Effector CD8-positive, alpha-beta T cell (primary cell): ENCODE measurements at places on chromosomes 1 and 21.

DNA sequence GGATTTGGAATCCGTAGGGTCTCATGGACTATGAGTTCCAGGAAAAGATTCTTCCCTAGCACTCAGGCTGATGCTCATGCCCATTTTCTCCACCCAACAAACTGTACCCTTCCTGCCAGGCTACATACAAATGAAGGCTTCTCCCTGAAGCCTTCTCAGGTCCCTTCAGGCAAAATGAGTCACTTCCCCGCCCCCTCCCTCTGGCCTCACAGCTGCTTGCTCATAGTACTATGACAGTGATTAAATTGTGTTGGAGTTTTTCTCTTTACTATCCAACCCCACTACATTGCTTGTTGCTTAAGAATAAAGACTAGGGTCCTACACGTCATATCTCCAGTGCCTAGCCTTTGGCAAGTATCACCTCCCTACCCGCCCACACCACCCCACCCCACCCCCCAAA is 207.6 kb upstream of the NFIA start:
- no peak for DNase-seq

DNA sequence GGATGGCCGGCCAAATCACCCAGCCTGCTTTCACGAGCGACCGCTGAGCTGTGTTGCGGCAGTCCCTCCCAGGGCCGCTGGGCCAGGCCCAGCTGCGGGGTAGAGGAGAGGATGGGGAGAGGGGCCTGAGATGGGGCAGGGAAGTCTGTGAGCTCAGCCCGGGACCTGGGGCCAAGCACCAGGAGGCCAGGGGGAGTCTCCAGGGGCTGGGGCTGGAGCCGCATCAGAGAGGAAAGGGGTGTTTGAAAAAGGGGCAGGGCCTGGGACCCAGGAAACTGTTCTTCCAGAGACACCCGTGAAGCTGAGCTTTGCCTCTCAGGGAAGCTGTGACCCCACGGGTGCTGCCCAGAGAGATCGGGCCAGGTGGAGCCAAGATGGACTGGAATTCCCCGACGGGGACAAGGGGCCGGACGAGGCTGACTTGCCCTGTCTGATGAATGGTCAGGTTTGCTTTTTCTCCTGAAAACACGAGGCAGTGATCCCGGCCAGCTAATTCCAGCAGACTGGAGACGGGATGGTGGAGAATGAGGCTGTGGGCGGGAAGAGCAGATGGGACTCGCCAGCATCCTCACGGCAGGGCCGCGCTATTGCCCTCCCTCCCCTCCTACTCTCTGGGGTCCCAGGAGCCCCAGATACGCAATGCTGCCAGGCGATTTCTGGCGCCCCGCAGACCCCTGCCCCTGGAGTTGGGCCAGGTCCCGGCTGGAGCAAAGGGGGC is 40.3 kb upstream of the COL18A1 start:
- DNase-seq: no peak

DNA sequence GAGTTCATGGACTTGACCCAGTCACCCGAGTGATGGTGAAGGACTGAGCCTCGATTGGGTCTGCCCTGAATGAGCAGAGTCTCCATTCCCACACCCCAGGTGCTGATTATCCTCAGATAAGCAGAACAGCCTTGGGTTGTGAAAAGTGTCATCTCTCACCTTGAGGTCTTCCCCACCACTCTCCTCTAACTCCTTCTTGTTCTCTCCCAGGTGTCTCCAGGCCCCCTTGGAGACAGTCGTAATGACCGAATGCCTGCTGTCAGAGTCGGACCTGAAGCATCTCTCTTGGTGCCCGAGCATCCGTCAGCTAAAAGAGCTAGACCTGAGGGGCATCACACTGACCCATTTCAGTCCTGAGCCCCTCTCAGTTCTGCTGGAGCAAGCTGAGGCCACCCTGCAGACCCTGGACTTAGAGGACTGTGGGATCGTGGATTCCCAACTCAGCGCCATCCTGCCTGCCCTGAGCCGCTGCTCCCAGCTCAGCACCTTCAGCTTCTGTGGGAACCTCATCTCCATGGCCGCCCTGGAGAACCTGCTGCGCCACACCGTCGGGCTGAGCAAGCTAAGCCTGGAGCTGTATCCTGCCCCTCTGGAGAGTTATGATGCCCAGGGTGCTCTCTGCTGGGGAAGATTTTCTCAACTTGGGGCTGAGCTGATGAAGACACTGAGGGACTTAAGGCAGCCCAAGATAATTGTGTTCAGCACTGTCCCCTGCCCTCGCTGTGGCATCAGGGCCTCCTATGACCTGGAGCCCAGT is 3.4 kb downstream of the PRAMEF12 start:
- DNase-seq: no peak

DNA sequence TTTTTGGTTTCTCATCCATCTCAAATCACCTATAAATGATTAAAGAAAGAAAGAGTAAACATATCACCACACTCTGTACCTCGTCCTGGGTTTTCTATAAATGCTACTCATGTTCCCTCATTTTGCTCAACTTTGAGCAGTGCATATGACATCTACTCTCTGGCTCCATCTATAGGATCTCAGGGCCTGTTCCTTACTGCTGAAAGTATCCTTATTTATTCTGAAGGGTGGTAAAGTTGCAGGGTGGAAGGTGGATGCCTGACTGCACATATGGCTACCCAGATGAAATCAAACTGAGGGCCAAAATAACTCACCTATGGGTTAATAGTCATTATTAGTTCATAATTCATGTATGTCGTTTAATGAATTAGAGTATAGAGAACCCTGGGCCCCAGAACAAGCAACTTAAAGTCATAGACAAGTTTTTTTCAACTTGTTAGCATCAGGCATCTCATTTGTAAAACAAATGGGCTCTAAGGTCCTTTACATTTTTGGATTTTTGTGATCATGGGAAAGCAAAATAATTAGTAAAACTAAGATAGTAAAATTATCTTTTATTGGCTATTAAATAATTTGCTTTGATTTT is 46.5 kb downstream of the NCF2 start:
- DNase-seq: no peak

- no peak for DNase-seq
Observed at GRCh38 chr21:36773995-36774394, 75.1 kb downstream of the SIM2 start.

- DNase-seq: no peak
Observed at GRCh38 chr1:206566999-206567398, 45.3 kb downstream of the EIF2D start.

DNA sequence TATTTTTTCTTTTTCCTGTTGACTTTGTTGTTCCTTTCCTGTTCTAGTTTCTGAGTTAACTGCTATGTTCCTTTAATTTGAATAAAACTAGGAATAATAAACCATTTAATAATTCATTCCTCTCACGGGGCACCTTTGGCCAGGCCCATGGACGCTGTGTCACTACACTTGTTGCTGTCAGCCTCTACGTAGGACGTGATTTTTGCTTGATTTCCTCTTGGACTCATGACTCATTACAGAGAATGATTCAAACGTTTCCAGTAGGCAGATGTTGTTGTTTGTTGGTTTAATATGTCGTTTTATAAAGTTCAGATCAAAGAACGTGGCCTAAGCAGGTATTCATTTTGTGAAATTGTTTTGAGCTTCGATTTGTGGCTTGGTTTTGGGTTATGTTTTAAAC is 9.1 kb upstream of the SLC19A1 start:
- no peak for DNase-seq

- DNase-seq: no peak
Observed at GRCh38 chr21:44426663-44427191, 28.6 kb upstream of the LRRC3 start.

- no peak for DNase-seq
Observed at GRCh38 chr1:18360251-18360650, 120.5 kb upstream of the KLHDC7A start.

DNA sequence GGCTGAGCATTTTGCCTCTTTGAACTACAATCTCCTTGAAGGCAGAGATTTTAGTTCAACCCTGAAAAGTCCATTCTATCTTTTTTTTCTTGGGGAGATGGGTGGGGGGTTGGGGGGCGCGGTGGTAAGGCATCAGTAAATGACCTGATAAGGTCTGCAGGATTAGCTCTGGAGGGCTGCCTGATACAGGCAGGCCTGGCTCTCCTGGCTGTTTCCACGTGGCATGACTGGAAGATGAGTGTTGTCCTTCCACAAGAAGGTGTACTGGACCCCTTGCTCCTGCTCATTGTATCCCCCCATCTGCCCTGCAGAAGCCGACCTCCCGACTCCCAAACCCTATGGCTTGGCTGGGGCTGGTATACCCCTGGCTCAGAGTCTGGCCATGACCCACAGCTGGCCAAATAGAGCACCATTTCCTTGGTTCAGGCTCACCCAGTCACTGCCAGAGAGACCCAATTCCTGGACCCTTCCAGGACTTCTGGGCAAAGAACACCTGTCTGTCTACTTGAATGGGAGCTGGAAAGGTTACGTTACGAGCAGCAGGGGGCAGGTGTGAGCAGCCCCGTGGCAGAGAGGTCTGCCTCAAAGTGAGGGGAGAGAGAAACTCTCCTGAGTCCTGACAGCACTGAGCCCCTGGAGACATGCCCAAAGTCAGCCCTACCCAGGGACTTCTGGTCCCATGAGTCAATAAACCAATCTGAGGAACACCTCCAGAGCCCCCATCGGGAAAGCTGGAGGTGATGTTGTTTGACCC is 17.0 kb downstream of the DHRS3 start:
- peak; percentile 48 for DNase-seq

DNA sequence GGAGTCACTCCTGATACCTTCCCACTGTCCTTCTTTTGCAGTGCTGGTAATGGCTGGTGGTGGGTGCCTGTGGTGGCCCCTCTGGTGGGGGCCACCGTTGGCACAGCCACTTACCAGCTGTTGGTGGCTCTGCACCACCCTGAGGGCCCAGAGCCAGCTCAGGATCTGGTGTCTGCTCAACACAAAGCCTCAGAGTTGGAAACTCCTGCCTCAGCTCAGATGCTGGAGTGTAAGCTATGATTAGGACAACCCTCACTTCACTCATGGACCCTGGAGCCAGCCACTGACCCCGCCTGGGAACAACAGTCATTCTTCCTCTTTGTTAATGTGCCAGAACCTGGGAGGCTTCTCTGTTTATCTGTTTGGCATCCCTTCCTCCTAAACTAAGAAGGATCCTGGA is 1.1 kb upstream of the ATP8B2 start:
- DNase-seq: no peak

DNA sequence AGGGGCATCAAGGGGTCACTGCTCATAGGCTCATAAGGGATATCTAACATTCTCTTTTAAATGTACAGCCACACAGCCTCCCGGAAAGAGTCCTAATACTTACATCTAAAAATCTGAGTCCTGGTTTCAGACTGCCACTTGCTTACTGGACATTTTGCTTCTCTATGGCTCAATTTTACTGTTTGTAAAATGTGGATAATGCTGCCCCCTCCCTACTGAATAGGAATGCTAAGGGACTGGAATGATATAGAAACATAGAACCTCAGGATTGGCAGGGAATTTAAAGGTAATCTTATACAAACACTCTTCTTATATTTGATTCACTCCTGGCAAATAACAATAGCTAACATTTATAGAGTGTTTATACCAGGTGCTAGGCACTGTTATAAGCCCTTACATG is 910 bp upstream of the TNR start:
- DNase-seq: no peak

DNA sequence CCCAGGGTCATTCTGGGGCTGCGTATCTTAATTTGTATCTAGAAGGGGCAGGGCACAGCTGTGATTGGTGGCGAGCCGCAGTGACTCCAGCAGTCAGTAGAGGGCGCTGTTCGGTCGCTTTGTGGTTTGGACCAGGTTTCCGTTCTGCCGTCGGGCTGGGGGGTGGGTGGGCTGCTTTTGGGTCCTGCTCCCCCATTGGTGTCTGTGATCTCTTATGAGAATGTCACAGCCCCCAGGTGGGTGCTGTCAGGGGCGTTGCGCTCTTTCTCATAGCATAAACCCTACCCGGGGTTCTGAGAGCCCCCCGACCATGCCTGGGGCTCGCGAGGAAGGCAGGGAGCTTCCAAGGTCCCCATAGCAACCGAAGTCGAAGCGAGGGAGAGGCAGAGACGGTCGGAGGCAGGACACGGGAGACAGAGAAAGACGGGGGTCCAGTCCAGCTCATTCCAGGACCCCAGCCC is 5.4 kb downstream of the TFF3 start:
- peak; percentile 55 for DNase-seq

- no peak for DNase-seq
Observed at GRCh38 chr1:35181790-35182455, 11.0 kb downstream of the SFPQ start.

DNA sequence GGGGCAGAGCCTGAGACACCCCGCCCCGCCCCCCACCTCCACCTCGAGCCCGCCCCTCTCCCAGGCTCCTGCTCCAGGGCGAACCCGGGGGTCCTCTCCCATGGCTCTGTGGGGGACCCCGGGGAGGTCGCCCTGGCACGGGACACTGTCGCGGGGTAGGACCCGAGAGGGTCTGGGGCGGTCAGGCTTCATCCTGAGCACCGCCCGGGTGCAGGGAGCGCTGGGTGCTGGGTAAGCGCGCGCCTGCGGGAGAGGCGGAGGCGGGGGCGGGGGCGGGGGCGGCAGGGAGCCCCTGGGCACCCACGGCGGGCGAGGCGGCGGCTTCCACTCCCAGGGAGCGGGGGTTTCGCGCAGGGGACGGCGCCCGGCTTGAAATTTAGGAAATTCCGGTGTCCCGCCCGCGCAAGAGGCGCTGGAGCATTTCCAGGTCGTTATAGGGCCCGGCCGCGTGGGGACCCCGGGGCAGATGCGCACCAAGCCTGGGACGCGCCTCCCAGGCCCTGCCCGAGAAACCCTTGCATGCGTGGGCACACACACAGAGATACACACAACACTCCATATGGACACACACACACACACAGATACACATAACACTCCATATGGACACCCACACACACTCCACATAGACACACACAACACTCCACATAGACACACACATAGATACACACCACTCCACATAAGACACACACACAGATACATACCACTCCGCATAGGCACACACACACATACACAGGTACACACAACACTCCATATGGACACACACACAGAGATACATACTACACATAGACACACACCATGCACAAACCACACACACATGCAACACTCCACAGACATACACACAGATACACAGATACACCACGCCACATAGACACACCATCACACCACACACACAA is 48.7 kb upstream of the SLC19A1 start:
- peak; percentile 55 for DNase-seq

DNA sequence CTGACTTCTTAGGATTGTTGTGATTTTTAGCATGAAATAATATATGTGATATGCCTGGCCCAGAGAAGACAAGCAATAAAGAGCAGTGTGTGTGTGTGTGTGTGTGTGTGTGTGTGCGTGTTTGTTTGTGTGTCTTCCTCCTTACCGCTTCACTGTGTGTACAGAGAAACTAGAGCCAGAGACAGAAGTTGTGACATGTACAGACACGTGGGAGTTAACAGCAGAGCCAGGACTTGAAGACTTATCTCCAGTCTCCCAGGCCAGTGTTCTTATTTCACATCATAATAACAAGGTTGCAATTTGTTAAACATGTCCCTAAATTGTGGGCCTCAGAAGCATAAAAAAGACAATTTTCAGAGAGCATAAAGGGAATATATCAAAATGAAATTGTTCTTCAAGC is 192.0 kb upstream of the JUN start:
- no peak for DNase-seq

- DNase-seq: peak; percentile 7
Observed at GRCh38 chr1:175208773-175209492, 16.4 kb upstream of the KIAA0040 start.

GRCh38 chr1:78607334-78607927 is 12.8 kb upstream of the IFI44L start:
- DNase-seq: no peak
